NCI-H774 (cell line): ENCODE measurements at places on chromosomes 7 and 10.

DNA sequence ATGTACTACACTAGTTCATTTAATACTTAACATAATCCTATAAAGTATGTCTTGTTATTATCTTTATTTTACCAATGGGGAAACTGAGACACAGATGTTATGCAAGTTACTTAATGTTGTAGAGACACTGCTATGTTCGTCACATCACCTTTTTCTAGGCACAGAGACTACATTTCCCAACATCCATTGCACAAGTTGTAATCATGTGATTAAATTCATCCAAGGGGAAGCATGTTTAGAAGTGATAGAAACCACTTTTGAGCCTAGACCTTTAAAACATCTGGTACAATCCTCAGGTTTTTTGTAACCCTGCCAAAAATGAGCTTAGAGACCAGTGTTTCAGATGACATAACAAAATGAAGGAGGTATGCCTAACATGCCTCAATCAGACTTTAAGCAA, 386.8 kb upstream of the HPS1 start:
- DNase-seq: no peak

DNA sequence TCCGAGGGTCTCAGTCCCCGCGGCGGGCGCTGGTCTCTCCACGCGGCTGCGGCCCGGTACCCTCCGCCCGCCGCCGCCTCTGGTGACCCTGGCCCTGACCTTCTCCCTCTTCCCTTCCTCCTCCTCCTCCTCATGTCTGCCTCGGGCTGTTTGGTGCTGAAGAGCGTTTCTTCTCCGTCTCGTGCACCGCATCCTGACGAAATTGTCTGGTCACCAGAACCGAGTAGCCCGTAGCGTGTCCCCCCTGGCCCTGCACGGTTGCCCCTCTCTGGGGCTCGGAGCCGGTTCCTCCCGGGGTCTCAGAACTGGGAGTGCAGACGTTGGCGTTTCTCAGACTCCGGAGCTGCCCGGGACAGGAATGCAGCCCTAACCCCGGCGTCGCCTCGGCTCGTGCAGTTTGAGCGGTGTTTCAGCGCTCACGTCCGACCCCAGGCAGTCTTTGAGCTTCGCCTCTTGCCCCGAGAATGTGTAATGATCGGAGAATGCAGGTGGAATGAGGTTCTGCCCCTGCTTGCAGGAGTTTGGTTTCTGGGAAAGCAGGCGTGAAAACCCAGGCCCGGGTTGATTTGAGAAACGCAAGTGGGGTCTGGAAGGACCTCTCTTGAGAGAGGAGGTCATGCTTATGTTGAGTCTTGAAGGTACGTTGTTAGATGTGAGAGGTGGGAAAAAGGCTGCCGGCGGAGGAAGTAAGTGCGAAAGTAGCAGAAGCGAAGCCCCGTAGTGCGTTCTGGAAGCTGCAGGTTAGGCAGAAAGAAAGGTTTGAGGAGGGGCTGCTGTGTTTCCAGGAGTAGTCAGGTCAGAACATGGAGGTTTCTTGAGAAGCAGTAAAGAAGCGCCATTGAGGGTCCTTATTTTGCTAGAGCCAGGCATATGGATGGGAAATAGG, 743 bp downstream of the RBM17 start:
- DNase-seq: no peak

DNA sequence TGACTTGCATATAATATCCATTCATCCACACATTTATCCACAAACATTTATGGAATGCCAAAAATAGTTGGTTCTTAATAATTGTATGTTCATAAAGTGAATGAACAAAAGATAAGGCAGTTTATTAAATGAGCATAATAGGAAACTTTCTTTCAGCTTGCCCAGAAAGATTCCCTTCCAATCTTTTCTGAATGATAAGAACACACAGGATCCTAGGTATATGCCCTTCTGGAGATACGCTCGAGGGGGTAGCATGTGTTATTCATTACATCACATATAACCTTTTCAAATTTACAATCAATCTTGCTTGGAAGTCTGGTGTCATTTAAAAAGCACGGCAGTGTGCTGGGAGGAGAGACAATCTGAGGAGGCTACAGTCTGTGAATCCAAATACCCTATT, 80.4 kb upstream of the PDK4 start:
- DNase-seq: no peak

GRCh38 chr10:119714484-119714816, 11.4 kb upstream of the INPP5F start:
- DNase-seq: no peak

DNA sequence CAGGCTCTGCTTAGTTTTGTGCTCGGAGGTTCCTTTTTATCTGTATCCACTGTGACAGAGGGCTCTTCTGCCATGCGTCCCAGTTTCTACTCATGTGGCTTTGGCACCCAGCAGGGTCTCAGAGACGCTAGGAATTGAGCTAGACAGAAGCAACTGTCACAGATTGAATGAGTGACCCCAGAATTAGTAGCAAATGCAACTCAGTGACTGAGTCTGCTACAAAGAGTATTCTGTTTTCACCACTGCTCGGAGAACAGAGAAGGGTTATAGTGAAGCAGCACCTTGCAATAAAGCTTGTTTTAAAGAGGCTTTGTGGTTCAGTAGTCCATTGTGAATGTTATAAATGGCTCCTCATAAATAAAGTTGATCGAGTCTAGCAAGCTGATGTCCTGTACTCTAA, 113.2 kb downstream of the DNAH11 start:
- no peak for DNase-seq

DNA sequence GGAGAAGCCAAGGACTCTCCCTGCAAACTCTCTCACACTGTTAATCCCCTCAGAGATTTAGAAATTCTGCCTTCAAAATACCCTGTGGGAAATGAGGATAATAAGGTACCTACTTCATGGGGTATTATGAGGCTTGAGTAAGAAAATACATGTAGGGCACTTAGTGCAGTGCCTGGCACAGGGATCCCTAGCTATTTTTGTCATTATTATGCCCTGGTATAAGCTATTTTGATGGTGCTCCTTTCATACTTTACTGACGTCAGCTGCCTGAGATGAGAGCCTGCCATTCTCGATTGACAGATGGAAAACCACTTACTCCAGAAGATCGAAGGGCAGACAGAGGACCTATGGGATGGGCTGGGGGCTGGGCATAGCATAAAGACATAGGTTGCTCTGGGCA, 30.1 kb downstream of the MKX start:
- no peak for DNase-seq

DNA sequence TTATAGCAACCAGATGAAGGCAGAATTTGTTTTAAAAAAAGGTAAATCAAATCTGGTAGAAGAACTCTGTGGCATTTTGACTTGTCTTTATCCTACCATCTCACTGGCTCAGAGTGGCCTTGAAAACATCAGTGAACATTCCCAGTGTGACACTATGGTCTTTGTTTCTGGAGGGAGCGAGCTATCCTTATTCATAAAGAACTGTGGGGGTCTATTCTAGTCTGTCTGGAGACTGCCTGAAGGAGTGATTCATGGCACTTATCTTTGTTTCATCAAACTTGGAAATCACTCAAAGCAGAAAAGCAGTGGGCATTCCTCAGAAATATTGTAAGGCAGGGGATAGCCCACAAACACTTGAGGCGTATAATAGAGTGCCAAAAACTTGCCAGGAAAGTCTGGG, 719.1 kb downstream of the PCDH15 start:
- no peak for DNase-seq

- no peak for DNase-seq
Measured at GRCh38 chr10:101529725-101530553, 58.1 kb downstream of the POLL start.

DNA sequence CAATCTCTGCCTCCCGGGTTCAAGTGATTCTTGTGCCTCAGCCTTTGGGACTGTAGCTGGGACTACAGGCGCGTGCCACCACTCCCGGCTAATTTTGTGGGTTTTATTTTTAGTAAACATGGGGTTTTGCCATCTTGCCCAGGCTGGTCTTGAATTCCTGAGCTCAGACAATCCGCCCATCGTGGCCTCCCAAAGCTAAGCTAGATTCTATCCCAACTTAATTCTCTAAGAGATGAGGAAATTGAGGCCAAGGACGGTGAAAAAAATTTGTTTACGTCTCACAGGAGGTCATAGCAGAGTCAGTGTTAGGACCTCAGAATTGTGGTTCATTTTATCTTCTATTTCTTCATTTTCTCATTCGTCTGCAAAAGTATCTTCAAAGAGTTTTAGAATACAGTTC, 6.1 kb downstream of the CCAR1 start:
- DNase-seq: no peak

DNA sequence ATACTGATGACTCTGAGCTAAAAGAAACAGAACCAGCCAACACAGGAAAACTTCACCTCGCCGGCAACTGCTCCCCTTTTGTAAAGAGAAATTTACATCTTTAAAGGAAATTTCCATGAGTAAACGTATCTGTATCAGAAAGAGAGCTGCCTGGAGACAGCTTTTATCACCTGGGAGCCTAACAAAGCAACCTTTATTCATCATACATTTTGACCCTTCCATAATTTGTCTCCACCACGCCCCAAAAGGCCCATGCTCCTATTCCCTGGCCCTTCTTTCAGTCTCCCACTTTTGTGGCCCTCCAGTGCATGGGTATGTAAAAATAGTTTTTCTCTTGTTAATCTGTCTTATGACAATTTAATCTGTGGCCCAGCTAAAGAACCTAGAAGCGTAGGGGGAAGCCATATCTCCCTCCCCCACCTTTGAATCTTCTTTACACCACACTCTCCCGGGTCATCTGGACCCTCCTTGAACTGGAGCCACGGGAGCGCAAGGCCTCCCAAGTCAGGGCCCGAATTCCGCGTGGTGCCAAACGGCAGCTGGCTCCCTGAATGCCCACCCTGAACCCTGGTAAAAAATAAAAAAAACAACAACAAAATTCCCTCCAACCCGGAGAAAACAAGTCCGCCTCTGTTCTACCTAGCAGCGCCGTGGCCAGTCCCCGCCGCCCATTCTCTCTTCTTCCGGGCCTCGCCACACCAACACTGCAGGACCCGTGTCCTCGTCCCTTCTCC, 15.4 kb upstream of the FKBP9 start:
- DNase-seq: no peak

GRCh38 chr7:28956608-28957063, 1.5 kb downstream of the TRIL start:
- peak; percentile 70 for DNase-seq

GRCh38 chr7:45567713-45568112, 6.5 kb upstream of the ADCY1 start:
- DNase-seq: no peak

GRCh38 chr10:130300608-130301020, 164.4 kb downstream of the GLRX3 start:
- DNase-seq: peak; percentile 39

DNA sequence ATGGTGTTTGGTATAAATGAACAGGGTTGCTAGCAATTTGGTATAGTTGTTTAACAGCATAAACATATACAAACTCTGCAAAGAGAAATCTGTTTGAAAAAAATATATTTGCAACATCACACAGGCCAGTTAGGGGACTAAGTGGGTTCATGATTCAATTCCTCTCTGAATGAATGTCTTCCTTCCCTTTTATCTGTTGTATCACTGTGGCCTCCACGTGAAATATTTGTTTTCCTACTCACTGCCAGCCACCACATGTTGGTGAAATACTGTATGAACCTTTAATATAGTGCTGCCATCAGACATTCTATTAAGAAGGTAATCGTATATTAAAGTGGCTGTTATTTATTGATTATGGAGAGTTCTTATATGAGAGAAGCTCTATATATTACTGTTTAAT, 157.0 kb downstream of the ARID5B start:
- no peak for DNase-seq

- no peak for DNase-seq
Measured at GRCh38 chr7:45657136-45657889, 83.1 kb downstream of the ADCY1 start.

GRCh38 chr10:29804025-29804852, 169.5 kb upstream of the SVIL start:
- peak; percentile 18 for DNase-seq

GRCh38 chr7:68107261-68107660, 1110.6 kb downstream of the TYW1 start:
- DNase-seq: no peak

DNA sequence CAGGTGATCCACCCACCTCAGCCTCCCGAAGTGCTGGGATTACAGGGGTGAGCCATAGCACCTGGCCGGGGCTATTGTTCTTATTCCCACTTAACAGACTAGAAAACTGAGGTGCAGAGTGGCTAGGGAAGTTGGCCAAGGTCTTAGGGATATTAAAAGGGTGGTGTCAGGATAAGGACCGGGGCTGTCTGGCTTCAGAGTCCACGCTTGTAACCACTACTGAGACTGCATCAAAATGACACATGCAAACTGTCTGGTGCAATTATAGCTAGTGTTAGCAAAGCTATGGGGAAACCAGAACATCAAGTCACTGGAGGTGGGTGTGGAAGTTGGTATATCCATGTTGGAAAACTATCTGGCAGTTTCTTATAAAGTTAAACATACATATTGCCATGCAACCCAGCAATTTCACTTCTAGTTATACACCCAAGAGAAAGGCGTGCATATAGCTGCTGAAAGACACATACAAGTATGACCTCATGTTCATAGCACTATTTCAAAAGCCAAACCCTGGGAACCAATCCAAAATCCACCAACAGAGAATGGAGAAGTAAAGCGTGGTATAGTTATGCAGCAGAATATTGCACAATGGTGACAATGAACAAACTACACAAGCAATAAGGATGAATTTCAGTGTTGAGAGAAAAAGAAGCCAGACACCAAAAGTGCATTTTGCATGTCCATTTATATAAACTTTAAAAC, 33.9 kb upstream of the EEPD1 start:
- DNase-seq: peak; percentile 43

DNA sequence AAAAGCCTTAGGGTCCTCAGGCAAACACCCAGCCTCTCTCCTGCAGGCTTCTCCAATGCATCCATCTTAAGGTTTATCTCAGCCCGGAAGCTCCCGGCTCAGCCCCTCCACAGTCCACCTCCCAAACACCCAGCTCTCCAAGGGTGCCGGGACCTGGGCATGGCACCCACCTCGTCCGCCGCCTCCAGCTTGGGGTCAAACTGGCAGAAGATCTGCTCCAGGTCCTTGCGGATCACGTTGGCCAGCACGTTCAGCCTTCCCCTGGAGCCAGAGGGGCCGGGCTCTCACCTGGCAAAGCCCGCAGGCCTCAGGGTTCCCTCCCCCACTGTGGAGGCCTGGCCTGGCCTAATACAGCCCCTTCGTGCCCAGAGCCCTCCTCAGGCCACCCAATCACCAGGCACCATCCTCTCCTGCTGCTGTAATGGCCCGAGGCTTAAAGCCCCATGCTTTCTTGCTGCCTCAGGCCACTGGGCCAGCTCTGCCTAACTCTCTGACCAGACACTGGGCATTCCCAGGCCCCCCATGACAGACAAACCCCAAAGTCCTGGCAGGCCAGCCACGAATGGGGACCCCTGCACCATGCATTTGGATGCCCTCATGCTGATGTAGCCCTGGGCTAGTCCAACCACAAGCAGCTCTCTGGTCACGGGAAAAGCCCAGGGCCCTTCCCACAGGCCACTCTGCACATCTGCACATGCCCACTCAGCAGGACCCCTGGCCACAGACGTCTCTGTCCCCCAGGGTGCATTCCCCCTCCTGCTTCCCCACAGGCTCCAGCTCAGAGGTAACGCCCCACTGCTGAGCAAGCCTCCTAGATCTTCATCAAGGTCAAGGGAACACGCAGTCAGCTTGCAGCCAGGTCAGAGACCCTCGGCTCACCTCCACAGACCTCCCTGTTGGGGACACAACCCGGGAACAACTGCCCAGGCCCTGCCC, 12.3 kb downstream of the OGDHL start:
- DNase-seq: no peak
